ENCODE measurements at places on chromosomes 7 and 10.
A peak's percentile ranks its signal among the peaks of the same experiment; 100 is the strongest.

DNA sequence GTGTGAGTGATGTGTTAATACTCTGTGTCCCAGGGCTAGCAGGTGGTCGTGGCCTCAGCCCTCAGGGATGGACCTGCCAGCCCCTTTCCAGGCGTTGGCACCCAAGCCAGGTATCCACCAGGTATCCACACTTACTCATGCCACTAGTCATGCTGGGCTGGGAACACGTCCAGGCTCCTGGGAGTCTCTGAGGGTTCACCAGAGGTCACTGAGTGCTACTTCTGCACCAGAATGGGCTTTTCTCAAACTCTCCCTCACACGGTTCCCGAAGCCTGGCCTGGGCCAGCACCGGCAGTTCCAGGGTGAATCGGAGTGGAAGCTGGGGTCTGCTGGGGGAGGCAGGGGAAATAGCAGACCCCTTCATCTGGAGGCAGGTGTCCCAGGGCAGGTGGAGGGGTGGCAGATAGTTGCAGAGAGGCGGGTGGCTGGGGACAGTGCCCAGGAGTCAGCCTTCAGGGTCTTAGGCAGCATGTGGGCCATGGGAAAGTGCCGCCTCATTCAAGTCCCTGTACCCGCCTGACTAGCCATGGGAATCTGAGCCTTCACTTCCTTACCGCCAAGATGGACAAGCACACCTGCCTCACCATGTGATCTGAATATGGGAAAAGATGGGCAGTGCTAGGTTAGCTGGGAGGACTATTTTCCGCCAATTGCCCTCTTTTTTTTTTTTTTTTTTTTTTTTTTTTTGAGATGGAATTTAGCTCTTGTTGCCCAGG lies 95.5 kb upstream of the GTF2I start:
- no peak for DNase-seq

DNA sequence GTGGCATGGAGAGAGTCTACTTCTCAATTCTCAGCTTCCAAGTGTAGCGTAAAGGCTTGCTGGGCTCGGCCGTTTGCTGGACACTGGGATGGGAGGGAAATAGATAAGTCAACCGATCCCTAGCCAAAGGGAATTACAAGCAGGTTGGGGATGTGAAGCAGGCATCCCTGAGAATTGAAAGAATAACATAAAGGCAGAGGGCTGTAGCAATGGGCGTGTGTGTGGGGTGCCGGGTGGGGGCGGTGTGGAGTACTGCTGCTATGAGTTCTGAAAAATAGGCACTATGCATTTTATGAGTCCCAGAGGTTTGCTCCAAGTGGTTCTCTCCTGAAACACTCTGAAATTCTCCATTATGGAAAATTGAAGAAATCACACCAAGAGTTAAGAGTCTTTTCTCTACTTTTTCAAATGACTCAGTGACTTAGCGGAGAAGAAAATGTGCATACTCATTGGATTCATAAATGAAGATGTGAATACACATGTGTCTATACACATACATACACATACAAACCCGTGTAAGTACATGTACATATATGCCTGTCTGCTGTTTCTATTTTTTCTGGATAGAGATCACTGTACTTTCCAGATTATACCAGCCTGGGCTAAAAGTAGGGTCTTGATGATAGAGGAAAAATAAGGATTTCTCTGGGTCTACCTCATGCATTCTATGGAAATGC lies 65.4 kb downstream of the ADRA2A start:
- no peak for DNase-seq

DNA sequence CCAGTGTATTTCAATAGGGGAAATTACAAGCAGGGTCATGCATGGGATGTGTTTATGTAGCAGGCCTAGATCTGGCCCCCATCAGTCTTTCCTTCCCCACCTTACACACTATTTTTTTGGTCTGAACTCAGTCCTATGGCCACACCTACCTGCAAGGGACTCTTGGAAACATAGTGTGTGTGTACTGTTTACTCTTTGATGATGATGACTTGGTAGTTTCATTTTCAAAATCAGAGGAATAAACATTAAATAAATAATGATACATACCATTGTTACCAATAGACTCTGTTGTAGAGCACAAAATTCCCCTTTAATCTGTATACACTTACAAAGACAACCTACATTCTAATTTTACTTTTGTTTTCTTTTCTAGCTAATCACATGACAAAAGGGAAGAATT lies 191.0 kb downstream of the ZEB1 start:
- no peak for DNase-seq

GRCh38 chr10:100653957-100654781 lies 91.2 kb upstream of the PAX2 start:
- peak; percentile 39 for DNase-seq

DNA sequence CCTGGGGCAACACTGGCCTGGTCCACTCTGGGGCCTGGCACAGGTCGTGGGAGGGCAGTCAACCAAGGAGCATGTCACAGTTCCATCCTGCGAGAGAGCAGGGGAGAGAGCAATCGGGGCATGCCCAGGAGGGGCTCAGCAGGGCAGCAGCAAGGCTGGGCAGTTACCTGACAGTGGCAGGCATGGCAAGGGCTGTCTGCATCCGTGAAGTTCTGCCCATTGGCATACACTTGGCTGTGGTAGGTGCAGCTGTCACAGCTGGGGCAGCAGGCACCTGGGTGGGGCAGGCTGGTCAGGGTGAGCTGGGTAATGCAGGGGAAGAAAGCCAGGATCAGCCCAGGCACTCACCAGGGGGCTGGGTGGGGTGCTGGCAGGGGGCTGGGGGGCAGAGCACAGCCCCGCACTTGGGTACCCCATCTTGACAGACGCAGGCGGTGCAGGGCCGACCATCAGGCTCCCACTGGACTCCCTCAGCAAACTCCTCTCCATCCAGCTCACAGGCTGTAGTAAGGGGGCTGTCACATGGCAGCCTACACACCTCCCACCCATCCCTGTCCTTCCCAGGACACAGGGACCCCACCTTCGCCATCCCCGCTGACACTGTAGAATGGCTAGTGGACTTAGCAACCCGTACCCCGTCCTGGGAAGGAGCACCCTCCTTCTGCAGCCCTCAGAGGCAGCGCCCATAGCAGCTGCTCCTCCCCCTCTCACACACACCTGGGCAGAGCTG lies 17.8 kb downstream of the KCP start:
- DNase-seq: no peak

GRCh38 chr7:90709501-90710465 lies 113.7 kb downstream of the CDK14 start:
- DNase-seq: no peak

DNA sequence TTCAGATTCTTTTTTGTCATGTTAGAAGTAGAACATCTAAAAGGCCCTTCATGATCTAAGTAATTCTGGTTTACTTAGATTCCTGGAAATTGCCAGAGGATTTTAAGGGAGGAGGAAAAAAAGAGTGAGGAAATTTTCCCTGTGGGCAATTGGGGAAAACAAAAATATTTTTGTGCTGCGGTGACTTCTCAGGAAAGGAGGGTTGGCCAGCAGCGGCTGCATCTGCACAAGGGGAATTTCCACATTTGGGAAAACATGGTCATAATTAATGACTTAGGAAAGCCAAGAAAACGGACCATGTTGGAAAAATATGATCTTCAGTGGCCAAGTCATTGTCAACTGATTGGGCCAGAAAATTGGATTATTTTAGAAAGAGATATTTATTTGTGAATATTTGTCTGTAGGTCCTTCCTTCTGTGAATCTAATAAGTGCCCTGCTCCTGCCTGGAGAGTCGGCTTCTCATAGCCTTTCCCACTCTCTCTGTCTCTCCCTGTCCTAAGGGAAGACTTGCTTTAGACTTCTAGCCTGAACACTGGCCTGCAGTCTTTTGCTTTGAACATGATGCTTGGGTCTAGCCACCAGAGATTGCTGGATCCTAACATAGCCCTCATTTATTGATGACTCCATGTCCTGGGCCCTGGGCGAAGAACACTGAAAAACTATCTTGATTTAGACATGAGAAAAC lies 124.2 kb upstream of the MKLN1 start:
- no peak for DNase-seq

DNA sequence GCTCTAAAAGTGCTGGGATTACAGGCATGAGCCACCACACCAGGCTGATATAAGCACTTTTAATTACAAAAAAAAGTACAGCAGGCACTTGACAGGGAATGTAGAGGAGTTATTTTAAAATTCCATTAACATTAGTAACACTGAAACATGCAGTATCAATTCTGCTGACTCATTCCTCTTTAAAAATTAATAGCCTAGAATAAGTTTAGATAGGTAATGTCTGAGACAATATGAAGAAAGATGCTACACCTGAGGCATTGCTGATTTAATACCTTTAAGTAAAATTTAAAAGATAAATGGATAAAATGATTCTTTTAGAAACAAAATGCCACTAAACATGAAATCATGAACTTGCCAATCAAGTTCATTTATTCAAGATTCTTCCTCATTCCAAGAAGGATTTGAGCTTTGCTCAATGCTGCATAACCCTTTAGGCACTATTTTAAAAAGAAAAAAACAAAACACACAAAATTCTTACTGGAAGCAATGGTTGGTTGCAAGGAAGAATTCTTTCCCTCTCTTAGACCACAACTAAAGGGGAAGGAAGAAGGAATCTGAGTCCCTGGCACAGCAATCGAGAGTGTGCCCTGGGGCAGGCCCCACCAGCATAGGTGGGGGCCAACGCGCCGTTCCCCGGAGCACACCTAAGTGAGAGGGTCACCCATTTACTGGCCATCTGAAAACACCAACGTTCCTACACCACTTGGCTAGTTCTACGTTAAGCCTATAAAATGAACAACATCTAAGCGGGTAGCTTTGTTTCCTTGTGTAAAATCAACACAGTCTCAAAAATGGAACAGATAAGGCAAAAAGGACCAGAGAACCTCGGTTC lies 26.6 kb downstream of the ESYT2 start:
- DNase-seq: no peak

- no peak for DNase-seq
Observed at GRCh38 chr10:17432723-17433122, 21.7 kb downstream of the ST8SIA6 start.

DNA sequence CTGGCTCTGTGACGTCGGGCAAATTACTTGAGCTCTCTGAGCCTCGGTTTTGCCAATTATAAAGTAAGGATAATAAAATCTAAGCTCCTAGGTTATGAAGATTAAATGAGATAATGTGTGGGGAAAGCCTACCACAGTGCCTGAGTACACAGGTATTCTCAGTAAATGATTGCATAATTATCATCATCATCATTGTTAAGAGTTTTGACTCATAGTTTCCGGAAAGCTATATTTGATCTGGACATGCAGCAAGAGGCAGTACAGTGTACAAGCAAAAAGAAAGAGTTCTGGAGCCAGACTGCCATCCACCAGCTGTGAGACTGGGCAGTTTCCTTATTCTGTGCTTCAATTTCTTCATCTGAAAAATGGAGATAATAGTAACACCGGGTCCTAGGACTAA lies 155.6 kb upstream of the YAE1 start:
- DNase-seq: no peak

- no peak for DNase-seq
Observed at GRCh38 chr10:45383682-45384330, 9.8 kb downstream of the ALOX5 start.

DNA sequence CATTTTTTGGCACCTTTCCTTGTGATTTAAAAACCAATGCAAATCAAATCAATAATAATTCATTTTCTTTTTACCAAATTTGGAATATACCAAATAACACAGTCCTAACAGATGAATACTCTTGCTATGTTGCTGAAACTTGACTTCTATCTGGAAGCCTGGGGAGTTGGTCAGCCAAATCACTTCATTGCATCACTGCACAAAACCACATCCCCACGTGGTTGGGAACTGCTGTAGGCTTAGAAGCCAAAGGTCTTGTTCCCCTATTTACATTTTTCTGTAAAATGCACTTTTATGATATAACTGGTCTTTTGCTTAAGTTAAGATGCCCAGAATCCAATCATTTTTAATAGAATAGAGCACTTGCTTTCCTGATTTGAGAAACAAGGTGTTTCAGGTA lies 15.2 kb downstream of the GPR85 start:
- no peak for DNase-seq

- DNase-seq: no peak
Observed at GRCh38 chr7:44172803-44173424, 16.3 kb downstream of the GCK start.

- no peak for DNase-seq
Observed at GRCh38 chr10:105769248-105770184, 1128.4 kb downstream of the SORCS3 start.

Measured in stimulated activated CD4-positive, alpha-beta T cell treated with anti-CD3 and anti-CD28 coated beads, TNF-alpha, amount 100 ng/mL, for 24 hours (primary cell).